ENCODE measurements at places on chromosomes 11 and 22.

GRCh38 chr11:47271961-47272661, 2.2 kb downstream of the MADD start:
- DNase-seq: no peak

DNA sequence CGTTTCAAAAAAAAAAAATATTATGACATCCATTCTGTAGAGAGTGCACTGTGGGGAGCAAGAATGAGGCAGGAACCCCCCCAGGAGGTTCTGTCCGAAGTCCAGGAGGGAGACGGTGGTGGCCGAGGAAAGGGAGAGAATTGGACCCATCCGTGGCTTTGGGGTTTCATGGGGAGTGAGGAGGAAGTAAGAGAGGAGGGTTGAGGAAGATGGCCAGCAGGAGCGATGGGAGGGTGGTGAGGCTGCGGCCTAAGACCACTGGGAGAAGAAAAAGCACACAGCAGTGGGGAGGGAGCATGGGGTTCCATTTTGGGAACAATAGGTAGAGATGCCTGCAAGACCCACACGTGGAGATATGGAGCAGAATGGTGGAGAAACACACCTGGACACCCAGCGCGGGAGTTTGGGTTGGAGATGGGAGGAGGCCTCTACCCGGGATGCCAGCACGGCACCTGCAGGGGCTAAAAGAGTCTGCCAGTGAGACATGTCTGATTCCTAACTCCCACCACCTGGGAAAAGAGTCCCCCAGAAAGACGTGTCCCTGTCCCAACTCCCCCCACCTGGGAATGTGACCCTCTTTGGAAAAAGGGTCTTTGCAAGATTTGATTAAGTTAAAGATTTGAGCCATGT, 72.5 kb upstream of the SHANK2 start:
- DNase-seq: no peak

GRCh38 chr11:61267437-61267841, 26.5 kb downstream of the PGA5 start:
- DNase-seq: no peak

DNA sequence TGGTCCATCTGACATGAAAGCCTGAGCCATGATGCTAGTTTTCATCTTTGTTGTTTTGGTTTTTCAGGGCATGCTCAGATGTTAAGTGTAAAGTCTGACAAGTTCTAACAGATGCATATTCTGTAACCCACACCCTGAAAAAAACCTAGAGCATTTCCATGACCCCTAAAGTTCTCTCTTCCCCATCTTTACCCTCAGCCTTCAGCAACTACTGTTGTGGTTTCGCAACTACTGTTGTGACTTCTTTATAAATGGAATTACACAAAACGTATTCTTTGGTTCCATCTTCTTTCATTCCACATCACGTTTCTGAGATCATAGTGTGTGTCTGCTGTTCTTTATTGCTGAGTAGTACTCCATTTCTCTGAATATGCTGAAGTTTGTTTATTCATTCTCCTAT, 65.1 kb upstream of the LDLRAD3 start:
- DNase-seq: no peak

DNA sequence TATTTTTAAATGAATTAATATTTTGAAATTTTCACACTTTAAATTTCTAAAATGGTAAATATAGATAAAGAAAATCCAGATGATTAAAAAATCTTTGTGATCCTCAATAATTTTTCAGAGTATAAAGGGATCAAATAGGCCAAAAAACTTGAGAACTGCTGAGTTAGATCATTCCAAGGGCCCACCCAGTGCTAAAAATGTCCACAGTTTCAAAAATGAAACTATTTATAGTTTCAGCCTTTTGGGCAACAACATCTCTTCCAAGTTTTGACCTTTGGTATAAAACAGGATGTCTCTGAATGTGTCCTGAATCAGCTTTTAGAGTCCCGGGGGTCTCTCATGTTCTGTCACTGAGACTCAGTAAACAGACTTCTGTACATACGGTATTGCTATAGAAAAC, 20.9 kb upstream of the BAIAP2L2 start:
- no peak for DNase-seq

- no peak for DNase-seq
Measured at GRCh38 chr11:31340903-31341572, 28.5 kb downstream of the DCDC1 start.

GRCh38 chr11:9459667-9460321, 1.0 kb upstream of the ZNF143 start:
- DNase-seq: no peak
